T-cell (primary cell): ENCODE measurements at places on chromosomes 12 and 14. TPM values are rescaled to one million over a fixed set of nuclear protein-coding genes. Genes with fewer than 3 reads are reported as not detected.

DNA sequence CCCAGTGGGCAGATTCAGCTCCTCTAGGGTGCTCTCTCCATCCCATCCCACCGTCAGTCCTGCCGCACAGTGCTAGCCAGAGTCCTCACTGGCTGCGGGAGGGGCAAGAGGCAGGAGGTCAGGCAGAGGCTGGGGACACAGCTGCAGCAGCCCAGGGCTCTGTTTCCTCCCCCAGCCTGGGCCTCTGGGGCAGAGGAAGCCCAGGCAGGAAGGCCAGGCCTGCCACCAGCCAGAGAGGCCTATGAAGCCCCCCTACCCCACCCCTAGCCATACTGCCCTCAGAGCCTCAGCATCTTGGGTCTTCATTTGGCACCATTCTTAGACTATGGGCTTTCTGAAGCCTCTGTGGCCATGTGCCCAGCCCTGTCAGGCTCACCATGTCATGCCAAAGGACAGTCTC is 3.4 kb downstream of the ACVRL1 start:
- no peak for DNase-seq
- H3K27me3 ChIP-seq: no peaks in the 10 kb centered on the region
- H3K4me3 ChIP-seq: no peak overlapping the region
- H3K27ac ChIP-seq: no peak overlapping the region
- H3K4me1 ChIP-seq: no peaks in the 10 kb centered on the region

GRCh38 chr14:91963465-91963864 is 16.0 kb upstream of the FBLN5 start:
- DNase-seq: no peak
- no peak overlapping the region for H3K27ac ChIP-seq
- H3K27me3 ChIP-seq: peaks cover under 1% of the 10 kb centered on the region
- H3K4me1 ChIP-seq: no peaks in the 10 kb centered on the region
- H3K4me3 ChIP-seq: no peak overlapping the region
- H3K36me3 ChIP-seq: peaks cover 5% of the 10 kb centered on the region

GRCh38 chr14:37862263-37862662 is 266.8 kb downstream of the TTC6 start:
- DNase-seq: no peak
- no peaks in the 10 kb centered on the region for H3K36me3 ChIP-seq
- H3K27me3 ChIP-seq: no peaks in the 10 kb centered on the region
- no peak overlapping the region for H3K27ac ChIP-seq
- H3K4me3 ChIP-seq: no peak overlapping the region

DNA sequence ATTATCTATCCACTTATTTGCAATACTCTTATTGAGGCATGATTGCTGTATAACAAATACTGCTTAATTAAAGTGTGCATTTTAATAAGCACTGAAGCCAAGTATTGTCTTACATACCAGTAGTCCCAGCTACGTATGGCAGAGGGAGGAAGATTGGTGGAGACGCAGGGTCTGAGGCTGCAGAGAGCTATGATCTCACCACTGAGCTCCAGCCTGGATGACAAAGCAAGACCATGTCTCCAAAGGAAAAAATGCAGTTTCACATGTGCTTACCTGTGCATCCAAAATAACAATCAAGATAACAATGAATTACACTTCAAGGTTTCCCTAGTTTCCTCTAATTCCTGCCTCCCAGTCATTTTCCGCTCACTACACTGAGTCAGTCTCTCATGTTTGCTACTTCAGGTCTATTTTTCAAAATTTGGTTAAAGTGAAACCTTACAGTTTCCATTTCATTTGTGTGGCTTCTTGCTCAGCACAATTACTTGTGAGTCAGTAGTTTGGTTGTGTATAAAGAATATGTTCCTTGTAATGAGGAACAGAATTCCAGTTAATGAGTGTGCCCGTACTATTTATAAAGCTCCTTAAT is 1250.1 kb downstream of the TMEM121 start:
- no peak for DNase-seq
- no peaks in the 10 kb centered on the region for H3K36me3 ChIP-seq
- no peaks in the 10 kb centered on the region for H3K27me3 ChIP-seq
- no peak overlapping the region for H3K27ac ChIP-seq
- no peaks in the 10 kb centered on the region for H3K4me1 ChIP-seq

DNA sequence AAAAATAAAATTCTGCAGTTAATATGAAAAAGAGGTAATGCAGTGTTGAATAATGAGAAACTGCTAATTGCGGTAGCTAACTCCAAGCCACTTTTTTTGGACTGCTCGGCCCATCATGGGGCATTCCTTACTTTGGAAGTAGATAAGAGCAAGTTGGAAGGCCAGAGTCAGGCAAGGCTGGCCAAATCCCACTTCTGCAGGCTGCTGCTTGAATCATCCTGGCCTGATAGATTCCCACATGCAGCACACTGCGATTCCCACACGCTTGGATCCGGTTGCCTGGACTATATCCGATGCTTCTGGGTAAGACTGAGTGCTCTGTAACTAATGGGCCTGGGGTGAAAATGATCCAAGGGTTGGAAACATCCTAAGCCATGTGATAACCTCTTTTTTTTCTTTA is 10.6 kb downstream of the EIF2B2 start:
- no peaks in the 10 kb centered on the region for H3K4me1 ChIP-seq
- H3K27ac ChIP-seq: no peak overlapping the region
- no peaks in the 10 kb centered on the region for H3K27me3 ChIP-seq
- no peak for DNase-seq
- H3K36me3 ChIP-seq: peaks cover 3% of the 10 kb centered on the region

Gene OS9
- 152 TPM for total RNA-seq

Gene MORN3
- 8.3 TPM for total RNA-seq

Gene KIF5A
- 1.4 TPM for total RNA-seq

Gene COX8C
- not detected for total RNA-seq

Gene PCK2
- 30.3 TPM for total RNA-seq
